Activated T-cell treated with anti-CD3 and anti-CD28 coated beads, Interleukin-2, amount 50 U/mL, for 72 hours (primary cell): ENCODE measurements at places on chromosomes 13 and 19. TPM values are rescaled to one million over a fixed set of nuclear protein-coding genes. Genes with fewer than 3 reads are reported as not detected.
A peak's percentile ranks its signal among the peaks of the same experiment; 100 is the strongest.

Gene KLHL1
- not detected for total RNA-seq

Gene TMEM255B
- total RNA-seq, result 1.2 TPM

Gene IGFL1
- not detected for total RNA-seq

Gene OR7A5
- total RNA-seq, result not detected

Gene ZNF559
- 18.3 TPM for total RNA-seq

Gene GNG7
- 1.3 TPM for total RNA-seq

GRCh38 chr19:50676625-50677197 lies 27.5 kb downstream of the C19orf81 start:
- no peak for DNase-seq

GRCh38 chr19:42816894-42817293 lies 51.4 kb upstream of the PSG8 start:
- no peak for DNase-seq

DNA sequence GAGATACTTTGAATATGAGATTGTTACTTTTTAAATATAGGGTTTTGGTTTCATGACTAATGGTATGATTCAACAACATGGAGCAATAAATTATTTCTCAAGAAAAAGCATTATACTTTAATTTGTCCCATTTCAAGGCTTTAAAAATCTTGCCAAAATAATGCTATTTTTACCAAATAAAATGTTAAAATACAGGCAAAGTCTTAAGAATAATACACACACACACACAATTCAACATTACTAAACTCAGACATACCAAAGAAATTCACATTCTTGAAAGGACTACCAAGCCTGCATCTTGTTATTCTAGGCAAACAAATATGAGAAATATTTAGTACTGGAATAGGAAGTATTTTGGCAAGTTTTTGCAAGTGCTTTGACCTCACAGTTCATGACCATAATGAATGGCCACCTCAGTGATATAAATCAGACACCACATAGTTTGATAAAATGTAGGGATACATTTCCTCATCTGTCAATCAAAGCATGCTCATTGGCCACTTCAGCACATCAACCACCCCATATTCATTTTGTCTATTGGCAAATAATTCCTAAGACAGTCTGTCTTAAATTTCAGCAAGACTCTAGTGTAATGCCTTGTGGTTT lies 107.2 kb downstream of the NALCN start:
- DNase-seq, result no peak

GRCh38 chr19:35328851-35329285 lies at the start of gene CD22:
Gene CD22 (plus strand): TSS chr19:35329187. CDS start chr19:35332041, 2,854 bp downstream.
- peak; percentile 28 for DNase-seq

- peak; percentile 3 for DNase-seq
Observed at GRCh38 chr19:13689085-13689484, 75.2 kb upstream of the MRI1 start.

DNA sequence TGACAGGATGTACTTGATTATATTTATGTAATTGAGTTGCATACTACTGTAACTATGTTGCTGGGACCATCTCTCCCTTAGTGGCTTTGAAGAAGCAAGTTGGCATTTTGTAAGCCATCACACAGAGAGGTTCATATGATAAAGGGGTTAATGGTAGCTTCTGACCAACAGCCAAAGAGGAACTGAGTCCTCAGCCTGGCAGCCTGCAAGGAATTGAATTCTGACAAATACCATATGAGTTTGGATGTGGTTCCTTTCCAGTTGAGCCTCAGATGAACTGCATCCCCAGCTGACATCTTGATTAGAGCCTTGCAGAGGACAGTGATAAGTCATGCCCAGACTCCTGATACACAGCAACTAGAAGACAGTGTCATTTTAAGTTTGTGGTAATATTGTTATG lies 8.6 kb upstream of the MYCBP2 start:
- no peak for DNase-seq

DNA sequence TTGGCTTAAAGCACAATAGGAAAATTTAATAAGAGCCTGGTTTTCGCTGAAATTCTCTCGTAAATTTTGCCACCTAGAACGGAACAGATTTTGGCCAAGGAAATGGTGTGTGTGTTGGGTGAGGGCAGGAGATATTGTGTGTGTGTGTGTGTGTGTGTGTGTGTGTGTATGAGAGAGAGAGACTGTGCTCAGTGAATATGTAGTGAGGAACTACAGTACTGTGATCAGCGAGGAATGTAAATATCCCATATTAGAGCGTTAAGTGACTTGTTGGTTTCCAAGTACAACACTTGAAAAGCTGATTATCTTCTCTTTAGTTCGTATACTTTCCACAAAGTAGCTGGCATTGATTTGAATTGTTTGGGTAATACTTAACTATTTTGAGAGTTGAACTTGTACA lies 738.9 kb downstream of the PCDH9 start:
- DNase-seq, result no peak

DNA sequence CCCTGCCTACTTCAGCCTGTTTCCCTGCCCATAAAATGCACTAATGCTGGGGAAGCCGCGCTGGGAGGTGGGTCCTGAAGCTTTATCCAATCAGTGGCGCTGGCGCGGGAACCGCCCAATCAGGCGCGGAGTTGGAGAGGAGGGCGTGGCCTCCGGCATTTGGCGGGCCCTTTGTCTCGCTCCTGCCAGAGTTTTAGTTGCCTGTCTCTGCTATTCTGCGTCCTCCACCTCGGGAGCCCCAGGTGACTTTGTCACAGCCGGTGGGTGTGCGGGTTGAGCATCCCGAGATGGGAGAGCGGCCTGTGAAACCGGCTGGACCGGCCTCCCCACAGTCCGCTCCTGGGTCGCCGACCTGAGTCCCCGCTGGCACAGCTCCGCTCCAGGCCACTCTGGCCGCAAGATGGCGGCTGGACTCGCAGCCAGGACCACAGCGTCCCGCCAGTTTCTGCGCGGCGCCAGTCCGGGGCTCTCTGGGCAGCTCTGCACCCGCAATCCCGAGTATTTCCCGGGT lies 30.7 kb upstream of the ZNF429 start:
- peak; percentile 87 for DNase-seq
